Stimulated activated CD4-positive, alpha-beta T cell treated with anti-CD3 and anti-CD28 coated beads, Interleukin-15, amount 100 ng/mL, for 24 hours (primary cell): ENCODE measurements at places on chromosomes 16 and 17.

- no peak for DNase-seq
Observed at GRCh38 chr17:41907185-41907556, 11.6 kb downstream of the ACLY start.

- no peak for DNase-seq
Observed at GRCh38 chr16:87604634-87605111, 2.4 kb downstream of the JPH3 start.

GRCh38 chr17:17004251-17004996 lies 32.5 kb upstream of the TNFRSF13B start:
- DNase-seq: no peak

GRCh38 chr16:82260212-82260795 lies 90.3 kb upstream of the MPHOSPH6 start:
- DNase-seq: no peak

DNA sequence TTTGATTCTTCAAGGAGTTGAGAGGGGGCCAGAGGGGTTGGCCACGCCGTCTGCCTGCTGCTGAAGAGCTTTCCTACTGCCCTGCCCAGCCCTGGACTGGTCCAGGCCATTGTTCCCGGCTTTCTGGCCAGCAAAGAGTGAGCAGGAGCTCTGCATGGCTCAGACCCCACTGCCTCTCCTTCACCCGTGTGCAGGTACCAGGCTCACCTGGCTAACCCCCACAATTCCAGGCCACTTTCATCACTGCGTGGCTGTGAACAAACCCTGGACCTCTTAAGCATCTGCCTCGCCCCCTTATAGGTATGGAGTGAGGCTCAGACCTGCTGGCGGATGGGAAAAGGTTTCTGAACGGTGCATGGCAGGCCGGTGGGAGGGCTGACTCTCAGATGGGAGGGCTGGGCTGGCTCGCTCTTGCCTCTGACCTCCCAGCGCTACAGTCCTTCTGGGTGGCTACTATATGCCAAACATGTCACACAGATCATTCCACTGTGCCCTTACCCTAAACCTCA lies 8.9 kb downstream of the ZNF319 start:
- DNase-seq: no peak

DNA sequence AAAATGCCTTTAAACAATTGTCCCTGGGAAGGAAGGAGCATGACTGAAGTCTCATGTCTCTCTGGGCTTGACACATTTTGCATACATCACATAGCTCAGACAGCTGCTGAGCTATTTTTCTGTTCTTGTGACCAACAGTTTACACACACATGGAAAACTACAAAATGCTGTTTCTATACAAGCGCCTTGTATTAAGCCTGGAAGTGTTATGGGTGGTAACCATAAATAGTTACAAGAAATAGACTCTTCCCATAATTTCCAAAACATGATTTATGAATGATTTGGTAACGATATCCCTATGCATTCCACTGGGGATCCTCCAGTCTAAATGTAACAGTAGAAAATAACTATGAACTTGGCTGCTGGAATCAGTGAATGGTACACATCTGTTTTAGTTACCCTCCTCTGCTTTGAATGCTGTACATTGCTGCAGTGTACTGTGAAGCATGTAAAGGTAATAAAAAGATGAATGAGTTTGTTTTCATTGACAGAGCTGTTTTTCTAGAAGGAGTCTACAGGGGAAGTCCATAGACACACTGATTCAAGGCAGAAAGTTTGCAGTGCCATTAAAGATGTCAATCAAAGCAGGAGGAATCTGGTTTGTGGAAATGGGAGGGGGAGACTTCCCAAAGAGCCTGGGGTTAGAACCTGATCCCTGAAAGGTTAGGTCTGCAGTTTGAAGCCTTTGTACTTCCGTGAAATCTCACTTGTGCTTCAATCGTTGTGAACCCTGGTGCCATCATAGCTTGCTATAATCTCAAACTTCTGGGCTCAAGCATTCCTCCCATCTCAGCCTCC lies 5.0 kb downstream of the ACSF2 start:
- no peak for DNase-seq
